ENCODE measurements at places on chromosomes 4 and X. TPM values are rescaled to one million over a fixed set of nuclear protein-coding genes. Genes with fewer than 3 reads are reported as not detected.

HSFX4 gene
- not detected for total RNA-seq

HSFX1 gene
- 3.7 TPM for total RNA-seq

FRMD7 gene
- total RNA-seq, result 0.34 TPM

MBNL3 gene
- 40.0 TPM for total RNA-seq

TMEM271 gene
- total RNA-seq, result not detected

GPR143 gene
- total RNA-seq, result 4.1 TPM

TLR2 gene
- total RNA-seq, result 9.3 TPM

STBD1 gene
- 3.4 TPM for total RNA-seq

NWD2 gene
- total RNA-seq, result not detected

HAND2 gene
- 12.9 TPM for total RNA-seq

PCSK1N gene
- 1.5 TPM for total RNA-seq

GLRA2 gene
- total RNA-seq, result not detected

MSANTD1 gene
- 0.87 TPM for total RNA-seq

- H3K27ac ChIP-seq, result no peak overlapping the region
- no peak for DNase-seq
- H3K36me3 ChIP-seq, result no peaks in the 10 kb centered on the region
- peak overlapping the region; percentile 97 for H3K4me3 ChIP-seq
- H3K27me3 ChIP-seq, result no peaks in the 10 kb centered on the region
Measured at GRCh38 chr4:87423317-87424098, 1.1 kb downstream of the NUDT9 start.

DNA sequence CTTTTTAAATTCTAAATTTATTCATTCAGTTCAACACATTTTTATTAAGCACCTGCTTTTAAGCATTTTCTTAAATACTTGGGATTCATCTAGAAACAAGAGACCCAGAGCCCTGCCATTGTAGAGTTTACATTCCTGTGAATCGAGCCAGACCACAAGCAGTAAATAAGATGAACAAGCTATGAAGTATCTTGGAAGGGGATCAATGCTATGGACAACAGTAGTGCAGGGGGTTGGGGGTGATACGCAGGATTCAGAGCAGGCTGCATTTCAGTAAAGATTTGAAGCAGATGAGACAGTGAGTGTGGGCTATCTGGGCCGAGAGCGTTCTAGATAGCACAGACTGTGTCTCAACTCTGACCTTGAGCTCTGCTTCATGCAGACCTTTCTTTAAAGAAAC lies 35.1 kb downstream of the CLDN22 start:
- H3K27ac ChIP-seq, result no peak overlapping the region
- no peaks in the 10 kb centered on the region for H3K4me1 ChIP-seq
- H3K4me3 ChIP-seq, result no peak overlapping the region
- no peaks in the 10 kb centered on the region for H3K27me3 ChIP-seq

DNA sequence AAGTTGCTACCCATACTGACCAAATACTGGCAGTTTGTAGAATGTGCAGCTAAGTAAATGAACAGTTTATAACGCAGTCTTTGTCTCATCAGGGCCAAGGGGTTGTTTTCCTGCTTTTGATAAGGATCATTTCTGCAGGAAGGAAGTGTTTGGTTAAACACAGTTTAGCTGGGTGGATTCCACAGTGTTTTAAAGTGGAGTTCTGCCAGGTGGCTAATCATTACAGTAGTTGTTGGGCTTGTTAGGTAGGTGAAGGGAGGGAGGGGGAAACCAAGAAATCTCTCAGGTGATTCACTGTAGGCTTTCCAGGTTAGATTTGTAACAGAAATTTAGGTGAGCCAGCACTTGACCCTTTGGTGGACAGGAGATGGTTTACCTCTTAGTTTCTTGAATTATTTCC lies 58.1 kb downstream of the FNIP2 start:
- H3K36me3 ChIP-seq, result no peaks in the 10 kb centered on the region
- H3K4me3 ChIP-seq, result no peak overlapping the region
- H3K27me3 ChIP-seq, result no peaks in the 10 kb centered on the region
- H3K27ac ChIP-seq, result no peak overlapping the region
- DNase-seq, result no peak
- peaks cover 2% of the 10 kb centered on the region for H3K4me1 ChIP-seq

GRCh38 chr4:154622598-154622997 lies 10.1 kb upstream of the FGG start:
- no peak overlapping the region for H3K27ac ChIP-seq
- no peak for DNase-seq
- H3K4me1 ChIP-seq, result no peaks in the 10 kb centered on the region
- H3K4me3 ChIP-seq, result no peak overlapping the region
- no peaks in the 10 kb centered on the region for H3K36me3 ChIP-seq
- no peaks in the 10 kb centered on the region for H3K27me3 ChIP-seq

DNA sequence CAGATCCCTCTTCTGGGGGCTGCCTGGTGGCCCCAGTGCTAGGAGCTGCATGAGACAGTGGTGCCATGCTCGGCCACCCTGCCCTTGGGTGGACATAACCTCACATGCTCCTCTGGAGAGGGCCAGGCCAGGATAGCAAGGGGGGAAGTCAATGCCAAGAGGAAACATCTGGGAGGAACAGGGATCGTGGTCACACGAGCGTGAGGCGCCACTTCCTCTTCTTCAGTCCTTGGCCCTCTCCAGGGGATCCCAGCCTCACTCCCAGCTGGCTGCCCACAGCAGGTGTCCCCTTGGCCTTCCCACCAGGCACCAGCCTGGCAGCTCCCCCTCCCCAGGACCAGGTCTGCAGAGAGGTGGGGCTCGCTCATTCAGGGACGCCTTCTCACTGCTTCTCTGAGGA lies 28.6 kb downstream of the TBC1D14 start:
- no peaks in the 10 kb centered on the region for H3K36me3 ChIP-seq
- H3K27me3 ChIP-seq, result no peaks in the 10 kb centered on the region
- no peak overlapping the region for H3K4me3 ChIP-seq
- H3K4me1 ChIP-seq, result peaks cover 9% of the 10 kb centered on the region
- no peak overlapping the region for H3K27ac ChIP-seq
- no peak for DNase-seq

DNA sequence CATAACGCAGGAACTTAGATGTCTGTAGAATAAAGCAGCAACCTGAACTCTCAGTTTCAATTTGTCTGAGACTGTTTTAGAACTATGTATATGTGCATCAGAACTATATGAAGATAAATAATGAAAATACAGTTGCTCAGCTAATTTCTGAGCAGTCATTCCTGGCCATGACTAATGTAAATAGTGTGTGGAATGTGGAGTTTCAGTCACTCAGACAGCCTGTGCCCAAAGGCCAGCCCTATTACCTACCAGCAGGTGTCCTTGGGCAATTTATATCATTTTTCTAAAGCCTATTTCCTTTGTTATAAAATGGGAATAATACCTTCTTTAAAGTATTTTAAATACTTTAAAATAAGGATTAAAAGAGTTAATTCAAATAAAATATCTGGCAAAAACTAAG lies 56.0 kb upstream of the RELL1 start:
- no peak overlapping the region for H3K4me3 ChIP-seq
- H3K27me3 ChIP-seq, result no peaks in the 10 kb centered on the region
- H3K27ac ChIP-seq, result no peak overlapping the region
- no peak for DNase-seq
- no peaks in the 10 kb centered on the region for H3K4me1 ChIP-seq

- no peak overlapping the region for H3K4me3 ChIP-seq
- H3K4me1 ChIP-seq, result peaks cover 2% of the 10 kb centered on the region
- H3K27me3 ChIP-seq, result no peaks in the 10 kb centered on the region
Measured at GRCh38 chr4:158999166-158999682, 103.7 kb upstream of the RAPGEF2 start.

DNA sequence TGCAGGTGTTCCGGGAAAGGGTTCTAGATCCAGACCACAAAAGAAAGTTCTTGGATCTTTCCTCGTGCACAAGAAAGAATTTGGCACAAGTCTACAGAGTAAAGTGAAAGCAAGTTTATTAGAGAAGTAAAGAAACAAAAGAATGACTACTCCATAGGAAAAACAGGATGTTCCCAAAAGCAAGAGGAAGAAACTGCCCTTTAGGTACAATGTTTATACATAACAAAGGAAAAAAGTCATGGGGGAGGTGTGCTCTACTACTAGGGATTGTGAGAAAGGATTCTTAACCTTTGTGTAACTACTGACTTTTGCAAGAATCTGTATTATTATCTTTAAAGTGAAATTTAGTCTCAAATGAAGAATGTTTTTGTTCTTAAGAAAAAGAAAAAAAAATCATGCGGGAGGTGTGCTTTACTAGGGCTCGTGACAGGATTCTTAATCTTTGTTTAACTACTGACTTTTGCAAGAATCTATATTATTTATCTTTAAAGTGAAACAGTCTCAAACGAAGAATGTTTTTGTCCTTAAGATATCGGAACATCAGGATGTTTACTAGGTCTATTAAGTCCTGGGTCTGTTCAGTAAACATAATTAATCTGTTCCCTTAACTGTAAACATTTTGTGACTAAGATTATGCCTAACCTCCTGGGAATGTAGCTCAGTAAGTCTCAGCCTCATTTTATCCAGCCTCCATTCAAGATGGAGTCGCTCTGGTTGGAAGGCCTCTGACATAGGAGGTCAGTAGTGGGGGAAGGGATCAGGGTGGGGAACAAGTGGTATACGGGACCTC lies 110.4 kb upstream of the BEND4 start:
- no peaks in the 10 kb centered on the region for H3K4me1 ChIP-seq
- no peaks in the 10 kb centered on the region for H3K27me3 ChIP-seq
- no peak for DNase-seq
- no peak overlapping the region for H3K4me3 ChIP-seq
- no peaks in the 10 kb centered on the region for H3K36me3 ChIP-seq

- H3K27ac ChIP-seq, result no peak overlapping the region
- no peaks in the 10 kb centered on the region for H3K36me3 ChIP-seq
- DNase-seq, result peak; percentile 57
- H3K27me3 ChIP-seq, result no peaks in the 10 kb centered on the region
Measured at GRCh38 chrX:43557792-43558191, 98.3 kb upstream of the MAOA start.

GRCh38 chrX:107743995-107744394 lies 31.6 kb downstream of the TSC22D3 start:
- DNase-seq, result no peak
- H3K36me3 ChIP-seq, result no peaks in the 10 kb centered on the region
- peak overlapping the region; percentile 83 for H3K27ac ChIP-seq
- H3K4me1 ChIP-seq, result peaks cover 28% of the 10 kb centered on the region

DNA sequence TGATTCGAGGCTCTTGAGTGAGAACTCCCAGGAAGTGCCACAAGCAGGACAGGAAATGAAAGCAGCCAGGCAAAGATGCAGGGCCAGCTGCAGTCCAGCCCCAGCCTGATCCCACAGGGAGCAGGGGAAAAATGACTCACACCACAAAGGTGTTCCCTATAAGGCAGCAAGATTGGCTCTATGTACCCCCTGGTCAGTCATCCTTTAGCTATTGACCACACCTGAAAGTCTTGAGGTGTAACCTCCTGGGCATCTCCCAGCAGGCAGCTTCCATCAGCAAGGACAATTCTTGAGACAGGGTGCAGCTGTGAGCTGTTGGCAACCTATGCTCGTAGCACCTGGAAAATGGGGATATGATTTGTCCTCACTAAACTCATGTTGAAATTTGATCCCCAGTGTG lies 27.9 kb upstream of the EXOC1L start:
- no peaks in the 10 kb centered on the region for H3K36me3 ChIP-seq
- H3K4me3 ChIP-seq, result no peak overlapping the region
- H3K27ac ChIP-seq, result no peak overlapping the region
- DNase-seq, result no peak
- H3K4me1 ChIP-seq, result peaks cover 3% of the 10 kb centered on the region

DNA sequence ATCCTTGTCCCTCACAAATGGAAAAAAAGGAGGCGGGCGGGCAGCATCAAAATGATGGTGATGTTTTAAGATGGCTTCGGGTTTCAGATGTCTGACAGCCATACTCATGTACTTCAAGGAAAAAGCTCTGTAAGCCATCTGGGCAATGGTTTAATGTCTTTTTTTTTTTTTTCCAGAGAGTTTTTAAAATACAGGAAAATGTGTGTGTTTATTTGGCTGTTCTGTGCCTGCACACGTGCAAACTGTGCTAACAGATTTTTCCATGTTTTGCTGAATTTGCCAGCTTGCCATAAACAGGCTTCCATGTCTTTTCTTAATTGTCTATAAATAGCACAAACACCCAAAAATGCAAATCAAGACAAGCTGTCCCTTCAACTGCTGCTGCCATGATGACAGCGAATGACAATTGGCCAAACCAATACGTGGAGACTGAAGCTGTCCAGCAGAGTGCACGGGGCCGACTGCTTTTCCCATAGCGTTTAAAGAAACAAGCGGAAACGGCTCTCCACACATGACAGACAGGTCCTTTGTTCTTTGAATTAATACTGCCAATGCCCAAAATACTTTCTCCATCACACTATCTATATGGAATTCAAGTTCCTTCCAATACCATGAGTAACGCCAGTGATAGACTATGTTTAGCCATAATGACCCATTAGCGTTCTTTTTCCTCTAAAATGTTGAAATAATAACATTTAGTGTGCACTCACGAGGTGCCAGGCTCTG lies 35.7 kb downstream of the AFAP1 start:
- no peak overlapping the region for H3K27ac ChIP-seq
- H3K27me3 ChIP-seq, result no peaks in the 10 kb centered on the region
- no peak overlapping the region for H3K4me3 ChIP-seq
- peaks cover 13% of the 10 kb centered on the region for H3K4me1 ChIP-seq

GRCh38 chr4:120415896-120416295 lies 349.2 kb upstream of the MAD2L1 start:
- no peaks in the 10 kb centered on the region for H3K27me3 ChIP-seq
- H3K27ac ChIP-seq, result no peak overlapping the region
- DNase-seq, result no peak
- no peaks in the 10 kb centered on the region for H3K4me1 ChIP-seq
- no peaks in the 10 kb centered on the region for H3K36me3 ChIP-seq

- no peak within 1 kb of the TSS for H3K4me3 ChIP-seq
- H3K27me3 ChIP-seq, result no peaks in the 10 kb centered on the region
- H3K36me3 ChIP-seq, result no peaks in the 10 kb centered on the region
- H3K4me1 ChIP-seq, result no peaks in the 10 kb centered on the region
Measured at GRCh38 chrX:70049925-70050324, at the start of gene AWAT2. TSS of gene AWAT2 (minus strand) at chrX:70049938. CDS start at chrX:70049932, 6 bp downstream.

DNA sequence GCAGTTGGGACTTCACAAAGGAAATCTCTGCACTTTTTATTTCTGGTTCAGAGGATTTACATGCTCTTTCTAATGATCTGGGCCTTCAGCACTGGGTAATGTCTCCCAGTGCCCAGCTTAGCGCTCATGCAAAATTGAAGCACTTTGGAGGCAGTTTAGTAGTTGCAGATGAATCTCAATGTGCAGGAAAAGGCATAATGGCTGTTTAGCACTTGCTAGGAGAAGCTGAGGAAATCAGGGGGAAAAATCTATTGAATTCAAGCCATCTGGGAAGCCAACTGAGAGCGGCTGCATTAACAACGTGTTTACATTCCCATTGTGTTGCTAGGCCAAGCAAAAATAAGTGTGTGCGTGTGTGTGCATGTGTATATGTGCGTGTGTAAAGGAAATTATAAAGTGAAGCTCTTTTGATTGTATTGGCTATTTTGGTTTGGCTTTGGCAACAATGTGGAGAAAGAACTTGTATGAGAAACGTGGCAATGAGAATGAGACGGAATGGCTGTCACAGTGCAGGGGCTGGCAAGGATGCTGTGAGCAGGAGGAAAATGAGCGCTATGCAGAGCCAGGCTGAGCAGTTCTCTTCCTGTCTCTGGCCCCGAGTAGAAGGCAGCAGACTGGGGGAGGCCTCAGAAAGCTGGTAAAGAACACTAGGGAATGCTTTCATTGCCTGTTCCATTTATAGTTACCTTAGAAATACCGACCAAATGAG lies 231.5 kb downstream of the UNC5C start:
- no peaks in the 10 kb centered on the region for H3K36me3 ChIP-seq
- no peaks in the 10 kb centered on the region for H3K27me3 ChIP-seq
- H3K4me3 ChIP-seq, result no peak overlapping the region
- no peaks in the 10 kb centered on the region for H3K4me1 ChIP-seq
- DNase-seq, result no peak
- H3K27ac ChIP-seq, result no peak overlapping the region

GRCh38 chr4:93730760-93731159 lies 97.8 kb upstream of the ATOH1 start:
- H3K36me3 ChIP-seq, result no peaks in the 10 kb centered on the region
- H3K27ac ChIP-seq, result no peak overlapping the region
- DNase-seq, result no peak
- H3K4me1 ChIP-seq, result no peaks in the 10 kb centered on the region
- no peaks in the 10 kb centered on the region for H3K27me3 ChIP-seq
